ENCODE measurements at places on chromosomes 16 and 17.

GRCh38 chr17:27477050-27477888 is 21.0 kb downstream of the KSR1 start:
- no peak for DNase-seq

- DNase-seq = peak; percentile 35
Measured at GRCh38 chr16:983044-984030, 1.8 kb downstream of the SOX8 start.

- no peak for DNase-seq
Measured at GRCh38 chr17:80827646-80828643, 163.7 kb upstream of the CHMP6 start.

DNA sequence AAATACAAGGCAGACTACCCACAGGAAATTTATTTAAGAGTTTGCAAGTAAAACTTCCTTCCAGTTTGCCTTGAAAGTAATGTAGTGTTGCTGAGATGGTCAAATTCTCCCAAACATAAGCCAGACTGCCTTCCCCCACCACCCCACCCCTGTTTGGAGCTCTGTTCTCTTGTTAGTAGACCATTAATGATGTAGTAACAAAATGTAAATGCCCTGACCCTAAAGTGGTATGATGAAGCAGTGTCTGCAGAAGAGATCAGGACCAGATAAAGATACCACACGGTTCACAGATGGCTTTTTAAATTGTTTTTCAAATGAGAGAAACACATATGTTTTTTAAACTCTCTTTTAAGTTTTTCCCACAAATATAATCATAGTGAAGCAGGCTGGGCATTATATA is 136.4 kb upstream of the TMEM97 start:
- DNase-seq = no peak

GRCh38 chr17:67224736-67225135 is 20.3 kb downstream of the HELZ start:
- DNase-seq = no peak

DNA sequence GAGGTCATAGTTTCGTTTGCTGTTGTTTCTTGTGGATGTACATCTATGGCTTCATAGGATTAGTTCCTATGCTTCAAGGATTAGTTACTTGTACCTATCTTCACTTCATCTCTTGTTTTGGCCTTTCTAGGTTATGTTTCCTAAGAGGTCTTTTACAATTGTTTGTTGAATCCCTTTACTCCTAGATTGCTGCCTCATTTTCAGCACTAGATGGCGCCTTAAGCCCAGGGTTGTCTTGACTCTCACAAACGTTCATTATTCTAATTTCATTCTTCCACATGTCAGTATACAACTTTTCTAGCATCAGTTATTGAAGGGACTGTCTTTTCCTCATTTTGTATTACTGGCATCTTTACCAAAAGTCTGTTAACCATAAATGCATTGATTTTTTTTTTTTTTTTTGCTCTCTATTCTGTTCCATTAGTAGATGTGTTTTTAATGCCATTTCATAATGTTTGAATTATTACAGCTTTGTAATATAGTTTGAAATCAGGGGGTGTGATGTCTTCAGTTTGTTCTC is 45.0 kb upstream of the NACA2 start:
- peak; percentile 68 for DNase-seq

DNA sequence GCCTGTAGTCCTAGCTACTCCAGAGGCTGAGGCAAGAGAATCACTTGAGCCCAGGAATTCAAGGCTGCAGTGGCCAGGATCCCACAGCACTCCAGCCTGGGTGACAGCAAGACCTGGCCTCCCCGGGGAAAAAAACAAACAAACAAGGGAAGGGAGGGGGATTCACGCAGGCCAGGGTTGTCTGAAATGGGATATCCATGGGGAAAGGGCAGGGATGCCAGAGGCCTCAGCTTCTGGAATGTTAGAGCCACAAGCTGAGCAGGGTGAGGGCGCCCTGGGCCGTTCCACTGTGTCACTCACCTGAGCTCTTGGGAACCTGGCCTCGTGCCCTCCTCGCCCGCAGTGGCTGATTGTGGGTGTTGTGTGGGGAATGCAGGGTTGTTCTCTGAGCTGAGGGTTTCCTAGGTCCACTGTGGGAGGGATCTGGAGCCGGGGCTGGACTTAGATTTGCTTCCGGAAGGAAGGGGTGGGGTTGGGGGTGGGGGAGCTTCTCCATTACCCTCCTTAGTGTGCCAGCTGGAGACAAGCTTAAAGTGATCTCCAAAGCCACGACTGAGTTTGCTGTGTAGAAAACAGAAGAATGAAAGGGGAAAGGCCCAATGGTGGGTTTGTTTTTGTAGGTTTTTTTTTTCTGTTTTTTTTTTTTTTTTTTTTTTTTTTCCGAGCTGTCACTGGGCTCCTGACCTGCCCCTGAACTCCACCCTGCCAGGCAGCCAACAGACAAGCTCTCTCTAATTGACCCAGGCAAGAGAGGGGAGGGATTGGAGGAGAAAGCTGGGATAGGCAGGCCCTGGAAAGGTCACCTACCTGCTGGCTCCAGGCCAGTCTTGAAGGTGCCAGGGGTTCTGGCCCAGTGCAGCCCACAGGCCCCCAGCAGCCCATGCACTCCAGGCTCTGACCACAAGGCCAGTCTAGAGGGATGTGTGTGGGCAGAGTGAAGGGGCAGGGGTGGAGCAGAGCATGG is at the start of gene SULT1A1:
Gene SULT1A1, minus strand, starts transcription at position 414 of the 964 bp plus-strand sequence. CDS start 1,189 bp downstream, outside the sequence.
- DNase-seq = no peak

GRCh38 chr17:1446201-1446600 is 9.8 kb downstream of the CRK start:
- no peak for DNase-seq

- no peak for DNase-seq
Measured at GRCh38 chr16:12063004-12063395, 86.5 kb downstream of the SNX29 start.

- no peak for DNase-seq
Measured at GRCh38 chr17:69954241-69954925, 120.6 kb upstream of the KCNJ16 start.

DNA sequence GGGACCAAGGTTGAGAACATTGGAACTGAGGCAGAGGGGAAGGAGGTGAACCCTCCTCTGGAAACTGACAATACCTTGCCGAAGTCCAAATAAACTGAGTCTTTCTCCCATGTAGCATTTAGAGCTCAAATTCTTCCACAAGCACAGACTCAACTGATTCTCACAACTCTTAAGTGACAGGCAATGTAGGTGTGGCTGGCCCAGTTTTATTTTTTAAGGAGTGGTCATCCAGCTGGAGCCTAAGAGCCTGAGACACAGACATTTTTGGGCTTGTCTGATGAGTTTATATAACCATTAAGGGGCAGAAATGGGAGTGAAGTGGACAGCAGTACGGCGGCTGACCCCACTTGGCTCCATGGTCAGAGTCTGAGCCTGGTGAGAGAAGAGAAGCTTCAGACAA is 10.8 kb downstream of the RCVRN start:
- no peak for DNase-seq

DNA sequence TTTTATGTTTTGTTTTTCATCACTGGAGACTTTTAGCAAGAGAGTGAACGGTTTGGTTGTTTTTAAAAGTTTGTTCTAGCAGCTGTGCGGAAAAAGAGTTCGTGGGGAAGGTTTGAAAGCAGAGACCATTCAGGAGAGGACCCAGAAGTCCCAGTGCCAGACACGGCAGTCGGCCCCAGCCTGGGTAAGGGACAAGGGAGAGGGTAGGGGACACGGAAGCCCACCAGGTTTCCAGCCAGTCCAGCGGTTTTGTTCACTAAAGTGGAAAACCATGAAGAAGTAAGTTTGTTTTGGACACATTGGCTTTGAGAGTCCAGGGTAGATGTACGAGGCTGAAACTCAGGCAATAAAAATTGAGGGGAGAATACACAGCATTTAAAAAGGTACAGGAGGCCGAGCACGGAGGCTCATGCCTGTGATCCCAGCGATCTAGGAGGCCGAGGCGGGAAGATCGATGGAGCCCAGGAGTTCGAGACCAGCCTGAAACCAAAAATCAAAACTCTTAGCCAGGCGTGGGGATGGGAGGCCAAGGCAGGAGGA is 56.8 kb upstream of the RPH3AL start:
- DNase-seq = no peak

DNA sequence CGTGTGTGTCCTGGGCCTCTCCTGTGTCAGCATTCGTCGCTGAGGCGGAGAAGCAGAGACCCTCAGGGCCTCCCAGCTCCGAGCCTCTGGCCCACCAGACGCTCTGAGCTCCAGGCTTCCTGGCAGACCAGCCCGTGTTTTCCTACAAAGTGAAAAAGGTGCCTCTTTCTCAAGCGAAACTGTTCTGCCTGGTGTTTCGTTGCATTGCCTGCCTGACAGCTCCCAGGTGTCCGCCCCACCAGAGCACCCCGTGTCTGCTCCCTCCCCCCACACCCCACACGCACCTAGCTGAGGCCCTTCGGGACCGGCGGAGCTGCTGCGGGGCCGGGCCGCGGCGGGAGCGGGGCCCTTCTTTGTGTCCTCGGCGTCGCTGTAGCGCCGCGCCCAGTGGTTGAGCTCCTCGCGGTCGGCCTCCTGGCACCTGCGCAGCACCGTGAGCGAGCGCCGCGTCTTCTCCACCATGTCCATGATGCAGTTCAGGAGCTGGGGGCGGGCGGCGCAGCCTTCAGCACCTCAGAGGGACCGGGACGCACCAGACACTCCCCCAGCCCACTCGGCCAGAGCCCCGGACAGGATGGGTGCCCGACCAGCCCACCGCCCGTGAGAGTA is 14.7 kb upstream of the PABPN1L start:
- no peak for DNase-seq

DNA sequence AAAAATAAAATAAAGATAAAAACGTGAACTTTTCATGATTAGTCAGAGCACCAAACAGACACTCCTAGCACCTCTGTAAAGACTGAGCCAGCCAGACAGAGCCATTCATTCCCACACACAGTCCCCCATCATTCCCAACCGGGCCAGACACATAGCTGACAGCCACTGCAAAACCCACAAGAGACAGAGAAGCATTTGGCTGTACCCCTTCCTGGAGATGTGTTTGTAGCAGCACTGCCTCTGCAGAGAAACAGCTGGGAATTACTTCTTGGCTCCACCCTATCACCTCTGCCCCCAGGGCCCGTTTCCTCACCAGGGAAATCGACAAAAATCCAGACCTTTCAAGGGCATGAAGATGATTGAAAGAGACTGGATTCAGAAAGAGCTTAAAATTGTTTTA is 46.4 kb downstream of the MYH11 start:
- DNase-seq = no peak

DNA sequence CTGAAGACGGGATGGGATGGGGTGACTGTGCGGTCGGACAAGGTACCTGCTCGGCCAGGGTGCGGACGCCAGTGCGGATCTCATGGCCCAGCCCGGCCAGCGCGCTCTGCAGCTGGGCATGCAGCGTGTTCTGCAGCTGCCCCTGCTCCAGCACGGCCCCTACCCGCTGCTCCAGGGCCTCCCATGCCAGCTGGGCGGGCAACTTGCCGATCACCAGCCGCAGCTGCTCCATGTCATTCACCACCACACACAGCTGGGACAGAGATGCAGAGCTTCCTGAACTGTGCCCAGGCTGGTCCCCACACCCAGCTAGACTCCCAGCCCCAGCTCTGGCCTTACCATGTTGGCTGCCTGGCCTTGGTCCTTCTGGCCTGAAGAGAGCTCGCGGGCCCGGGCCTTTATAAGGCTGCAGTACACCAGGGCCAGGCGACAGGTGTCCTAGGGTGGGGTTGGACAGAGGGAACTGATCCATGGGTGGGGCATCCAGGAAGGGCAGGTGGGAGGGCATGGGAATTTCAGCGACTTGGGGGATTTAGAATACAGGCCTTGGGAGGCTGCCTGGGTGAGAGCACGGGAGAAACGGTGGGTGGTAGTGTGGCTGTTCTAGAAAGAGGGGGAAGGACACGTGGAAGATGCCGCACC is 9.8 kb downstream of the UNC13D start:
- DNase-seq = no peak

DNA sequence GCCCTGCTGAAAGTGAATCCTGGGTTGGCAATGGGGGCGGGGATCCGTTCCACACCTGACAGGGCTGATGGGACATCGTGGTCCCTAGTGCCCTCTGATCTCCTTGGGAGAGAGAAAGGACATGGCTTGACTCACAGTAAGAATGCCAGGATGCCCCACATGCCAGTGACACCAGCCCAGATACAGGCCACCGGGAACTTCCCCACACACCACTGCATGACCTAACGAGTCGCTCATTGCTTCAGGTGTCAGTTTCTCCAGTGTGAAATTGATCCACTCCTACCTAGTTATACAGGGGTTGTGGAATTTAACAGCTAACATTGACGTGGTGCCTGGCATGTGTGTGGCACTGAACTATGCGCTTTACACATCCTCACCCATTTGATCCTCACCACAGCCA is 7.5 kb downstream of the CD300LG start:
- DNase-seq = no peak

DNA sequence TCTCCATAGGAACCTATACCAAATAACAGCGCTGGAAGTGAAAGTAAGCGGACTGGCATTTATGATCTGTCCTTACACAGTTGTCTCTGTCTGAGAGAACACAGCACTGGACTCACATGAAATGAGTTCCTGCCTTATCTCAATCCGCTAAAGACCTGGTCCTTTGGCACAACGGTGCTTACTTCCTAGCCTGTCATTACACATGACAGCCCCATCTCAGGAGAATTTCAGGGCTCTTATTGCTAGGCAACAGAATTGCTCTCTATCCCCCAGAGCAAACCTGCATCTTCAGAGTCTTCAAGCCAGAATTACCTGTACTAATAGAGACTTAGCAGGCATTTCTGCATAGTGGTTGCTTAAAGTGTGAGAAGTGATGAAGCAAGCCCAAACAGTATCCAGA is 4.3 kb downstream of the KCNJ2 start:
- no peak for DNase-seq

GRCh38 chr16:56192986-56193945 is 2.0 kb downstream of the GNAO1 start:
- DNase-seq = no peak

GRCh38 chr16:56848029-56848936 is 16.7 kb upstream of the SLC12A3 start:
- no peak for DNase-seq

GRCh38 chr17:37405955-37406634 is 541 bp downstream of the ACACA start:
- DNase-seq = no peak

DNA sequence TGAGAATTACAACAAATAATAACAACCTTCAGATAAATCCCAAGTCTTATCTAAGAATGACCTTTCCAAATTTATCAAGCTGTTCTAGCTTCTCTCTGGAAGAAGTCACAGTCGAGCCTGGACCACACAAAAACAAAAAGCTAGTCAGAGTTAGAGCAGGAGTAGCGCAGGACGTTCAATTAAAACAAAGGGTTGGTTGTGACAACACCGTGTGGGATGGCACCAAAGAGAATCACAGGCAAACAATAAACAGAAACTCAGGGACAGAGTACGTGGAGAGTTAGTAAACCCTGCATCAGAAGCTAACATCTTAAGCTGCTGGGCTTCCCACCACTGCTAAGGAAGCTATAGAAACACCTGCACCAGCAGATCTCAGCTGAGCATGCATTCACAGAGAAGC is 23.8 kb downstream of the ARHGAP17 start:
- no peak for DNase-seq

GRCh38 chr16:49101997-49102396 is 179.6 kb downstream of the CBLN1 start:
- no peak for DNase-seq

GRCh38 chr17:42720996-42721583 is 23.8 kb downstream of the EZH1 start:
- DNase-seq = peak; percentile 54
